ENCODE measurements at places on chromosomes 7 and 10.

DNA sequence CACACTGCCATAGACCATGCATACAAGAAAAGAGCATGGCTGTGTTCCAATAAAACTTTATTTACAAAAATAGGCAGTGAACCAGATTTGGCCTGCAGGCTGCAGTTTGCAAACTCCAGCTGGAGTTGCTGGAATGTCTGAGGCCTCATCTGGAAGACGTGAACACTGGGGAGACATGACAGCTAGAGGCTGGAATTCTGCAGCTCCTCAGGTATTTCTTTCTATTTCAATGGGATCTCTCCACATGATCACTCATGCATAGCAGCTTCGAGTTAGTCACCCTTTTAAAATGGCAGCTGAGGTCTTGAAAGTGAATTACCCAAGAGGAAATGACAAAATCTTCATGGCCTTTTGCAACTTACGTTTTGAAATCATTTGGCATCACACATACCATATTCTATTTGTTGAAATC, 52.6 kb upstream of the BET1 start:
- DNase-seq: no peak

GRCh38 chr10:77622889-77623291, 14.7 kb downstream of the KCNMA1 start:
- no peak for DNase-seq

DNA sequence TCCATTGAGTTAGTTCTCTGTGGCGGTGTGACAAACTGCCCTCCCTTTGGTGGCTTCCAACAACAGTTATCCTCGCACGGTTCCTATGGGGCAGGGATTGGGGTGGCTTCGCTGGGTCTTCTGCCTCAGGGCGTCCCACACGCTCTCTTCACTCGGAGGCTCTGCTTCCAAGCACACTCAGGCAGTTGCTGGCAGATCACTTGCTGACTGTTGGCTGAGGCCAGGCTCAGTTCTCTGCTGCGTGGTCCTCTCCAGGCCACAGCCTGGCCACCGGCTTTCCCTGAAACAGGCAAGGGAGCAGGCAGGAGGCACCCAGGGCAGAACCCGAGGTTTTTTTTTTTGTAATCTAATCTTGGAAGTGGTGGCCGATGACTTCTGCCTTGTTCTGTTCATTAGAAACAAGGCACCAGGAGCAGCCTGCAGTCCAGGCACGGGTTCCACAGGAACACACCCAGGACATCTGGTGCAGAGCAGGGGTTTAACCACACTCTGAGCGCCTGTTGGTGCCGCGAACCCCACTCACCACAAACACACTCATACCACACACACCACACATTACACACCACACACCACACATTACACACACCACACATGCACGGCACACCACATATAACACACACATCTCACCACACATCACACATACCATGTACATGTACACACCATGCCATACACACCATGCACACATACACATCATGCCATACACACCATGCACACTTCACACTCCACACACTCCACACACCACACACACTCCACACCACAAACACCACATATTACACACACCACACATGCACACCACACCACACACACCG, 112.2 kb downstream of the PTPN20 start:
- no peak for DNase-seq

DNA sequence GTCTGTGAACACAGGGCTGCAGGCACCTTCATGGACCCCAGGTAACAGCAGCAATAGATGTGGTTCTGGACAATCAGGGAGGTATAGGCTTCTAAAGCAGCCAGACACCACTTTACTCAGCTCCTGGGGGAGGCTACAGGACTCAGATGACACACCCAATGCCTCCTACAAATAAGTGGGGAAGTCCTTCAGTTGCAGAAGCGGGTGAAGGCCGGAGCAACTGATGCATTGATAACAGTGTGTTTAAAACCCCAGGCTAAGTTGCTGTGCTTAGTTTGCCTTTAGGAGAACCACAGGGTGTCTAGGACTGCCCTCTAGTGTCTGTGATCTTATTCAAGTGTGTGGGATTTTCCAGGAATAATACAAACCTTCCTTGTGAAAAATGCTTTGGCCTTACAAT, 5.9 kb upstream of the ITGA8 start:
- DNase-seq: no peak

DNA sequence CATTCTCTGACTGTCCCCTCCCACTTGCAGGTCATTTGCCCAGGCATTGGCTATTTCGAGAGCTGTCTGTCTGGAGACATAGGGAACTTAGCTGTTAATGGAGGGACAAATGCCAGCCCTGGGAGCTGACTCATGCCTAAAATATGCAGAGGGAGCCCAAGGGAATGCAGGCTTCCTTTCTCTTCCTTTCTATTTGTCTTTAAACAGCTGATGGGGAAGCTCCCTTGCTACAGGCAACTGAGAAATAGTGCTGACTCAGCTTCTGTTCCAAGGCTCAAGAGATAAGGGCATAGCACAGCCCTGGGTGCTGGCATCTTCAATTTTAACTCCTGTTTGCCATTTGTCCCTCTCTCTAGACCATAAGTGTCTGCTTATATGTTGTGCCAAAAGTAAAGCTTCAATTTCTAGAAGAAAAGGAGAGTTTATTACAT, 82.7 kb upstream of the C1GALT1 start:
- DNase-seq: no peak

DNA sequence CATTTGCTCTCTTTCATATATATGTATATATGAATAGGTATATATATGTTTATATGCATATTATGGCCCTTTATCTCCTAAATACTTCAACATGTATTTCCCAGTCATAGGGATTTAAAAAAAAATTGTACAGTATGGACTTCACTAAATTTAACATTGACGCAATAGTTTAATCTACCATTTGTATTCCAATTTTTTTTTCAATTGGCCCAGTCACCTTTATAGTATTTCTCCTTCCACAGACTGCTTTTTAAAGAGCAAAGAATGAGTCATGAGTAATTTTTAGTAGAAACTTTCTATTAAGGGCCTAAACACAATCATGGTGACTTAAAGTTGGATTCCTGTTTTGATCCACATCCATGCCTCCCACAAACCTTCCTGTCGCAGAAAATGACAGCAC, 20.5 kb downstream of the CCSER2 start:
- no peak for DNase-seq

DNA sequence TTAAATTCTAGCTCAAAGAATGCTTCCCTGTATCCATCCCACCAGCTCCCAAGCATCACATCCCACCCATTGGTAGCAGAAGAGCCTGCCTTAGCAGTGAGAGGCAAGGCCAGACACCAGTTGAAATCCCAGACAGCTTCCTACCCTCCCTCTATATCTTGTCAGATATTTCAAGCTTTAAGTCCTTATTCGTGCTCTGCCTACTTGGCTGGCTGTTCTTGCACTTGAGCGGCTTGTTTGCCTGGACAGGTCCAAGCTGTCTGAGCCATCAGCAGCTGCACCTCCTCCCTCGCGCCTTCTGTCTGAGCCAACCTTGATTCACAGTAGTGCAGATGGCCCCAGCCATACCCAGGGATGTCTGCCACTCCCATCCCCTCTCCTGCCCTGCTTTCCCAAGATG, 16.4 kb downstream of the LRRC4 start:
- DNase-seq: no peak

GRCh38 chr10:77784856-77785255, 141.7 kb downstream of the DLG5 start:
- no peak for DNase-seq

GRCh38 chr10:73253225-73253555, 746 bp upstream of the MRPS16 start:
- DNase-seq: no peak

DNA sequence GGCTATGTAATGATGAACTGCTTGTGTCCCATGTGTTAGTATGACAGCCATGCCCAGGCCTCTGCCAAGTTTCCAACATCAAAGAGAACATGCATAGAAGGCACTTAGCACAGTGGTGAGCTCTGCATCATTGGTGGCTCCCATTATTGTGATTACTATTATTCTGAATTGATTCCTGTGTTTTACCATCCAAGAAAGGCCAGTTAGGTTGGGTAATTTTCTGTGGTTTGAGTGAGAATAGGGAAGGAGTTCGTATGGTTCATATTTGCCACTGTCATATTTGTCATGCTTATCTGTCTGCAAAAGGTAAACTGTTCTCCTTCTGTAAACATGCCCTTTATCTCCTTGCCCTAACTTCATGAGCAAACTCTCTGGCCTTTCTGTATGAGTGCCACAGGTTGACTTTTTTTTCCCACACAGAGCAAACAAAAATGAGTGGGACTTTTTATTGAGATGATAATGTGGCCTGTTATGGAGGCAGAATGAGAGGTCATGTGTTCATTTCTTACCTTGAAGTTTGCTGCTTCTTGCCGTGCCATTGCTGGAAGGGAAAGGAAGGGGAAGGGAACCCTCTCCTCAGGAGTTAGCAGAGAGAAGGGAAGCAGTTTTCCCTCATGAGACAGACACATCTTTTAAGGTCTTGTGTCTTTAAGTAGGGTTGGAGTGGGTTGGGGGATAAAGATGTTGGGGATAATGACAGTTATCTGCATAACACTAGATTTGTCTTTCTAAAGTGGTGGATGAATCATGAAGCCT, 301.9 kb downstream of the LRMDA start:
- DNase-seq: no peak

- DNase-seq: no peak
Observed at GRCh38 chr10:26790221-26790995, 70.3 kb downstream of the ABI1 start.

GRCh38 chr7:150686030-150686631, 625 bp downstream of the GIMAP2 start:
- DNase-seq: no peak

- DNase-seq: no peak
Observed at GRCh38 chr10:80136134-80136571, 3.6 kb downstream of the PLAC9 start.

DNA sequence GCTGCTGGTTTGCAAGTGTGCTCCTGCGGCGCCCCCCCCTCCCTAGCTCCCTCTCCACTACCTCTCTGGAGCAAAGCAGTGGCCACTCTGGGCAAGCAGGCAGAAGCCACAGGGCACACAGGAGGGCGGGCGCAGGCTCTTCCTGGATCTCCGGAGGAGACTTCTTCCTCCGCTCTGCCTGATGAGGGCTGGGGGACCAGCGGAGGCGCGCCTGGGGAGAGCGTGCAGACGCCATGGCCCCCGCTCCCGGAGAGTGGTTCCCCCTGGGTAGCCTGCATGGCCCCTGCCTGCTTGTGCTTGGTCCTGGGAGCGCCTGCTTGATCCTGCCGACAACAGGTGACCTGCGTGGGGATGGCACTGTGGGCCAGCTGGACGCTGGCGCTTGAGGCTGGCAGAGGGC, 29.0 kb downstream of the ANKMY2 start:
- DNase-seq: no peak

GRCh38 chr10:6671976-6672375, 91.9 kb upstream of the PRKCQ start:
- DNase-seq: no peak

DNA sequence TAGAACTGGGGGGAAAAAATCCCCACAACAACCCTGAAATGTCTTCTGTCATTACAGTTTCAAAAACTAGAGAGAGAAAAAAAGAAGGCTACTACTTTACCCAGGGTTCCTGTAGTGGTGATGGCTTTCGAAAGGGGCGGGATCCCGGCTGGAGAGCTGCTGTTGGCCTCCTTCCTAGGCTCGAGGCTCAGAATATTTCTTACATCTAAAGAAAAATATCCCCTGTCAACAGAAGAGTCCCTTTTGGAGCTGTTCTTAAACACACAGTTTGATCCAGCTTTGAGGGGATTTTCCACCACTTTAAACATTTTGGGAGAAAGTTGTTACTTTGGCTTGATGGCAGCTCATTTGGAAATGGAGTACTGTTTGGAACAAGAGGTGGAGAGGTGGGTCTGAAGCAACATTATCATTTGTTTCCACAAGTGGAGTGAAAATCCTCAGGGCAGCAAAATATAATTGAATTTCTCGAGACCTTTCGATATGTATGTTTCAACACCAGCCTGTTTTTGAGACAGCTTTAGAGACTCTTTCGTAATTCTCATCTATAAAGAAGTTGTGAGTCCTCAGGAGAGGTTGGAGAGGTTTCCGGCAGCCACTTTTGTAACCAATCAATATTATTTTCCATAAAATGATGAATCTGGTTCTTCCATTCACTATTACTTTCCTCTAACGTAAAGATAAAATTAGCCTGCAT, 5.1 kb downstream of the HOXA13 start:
- DNase-seq: no peak

DNA sequence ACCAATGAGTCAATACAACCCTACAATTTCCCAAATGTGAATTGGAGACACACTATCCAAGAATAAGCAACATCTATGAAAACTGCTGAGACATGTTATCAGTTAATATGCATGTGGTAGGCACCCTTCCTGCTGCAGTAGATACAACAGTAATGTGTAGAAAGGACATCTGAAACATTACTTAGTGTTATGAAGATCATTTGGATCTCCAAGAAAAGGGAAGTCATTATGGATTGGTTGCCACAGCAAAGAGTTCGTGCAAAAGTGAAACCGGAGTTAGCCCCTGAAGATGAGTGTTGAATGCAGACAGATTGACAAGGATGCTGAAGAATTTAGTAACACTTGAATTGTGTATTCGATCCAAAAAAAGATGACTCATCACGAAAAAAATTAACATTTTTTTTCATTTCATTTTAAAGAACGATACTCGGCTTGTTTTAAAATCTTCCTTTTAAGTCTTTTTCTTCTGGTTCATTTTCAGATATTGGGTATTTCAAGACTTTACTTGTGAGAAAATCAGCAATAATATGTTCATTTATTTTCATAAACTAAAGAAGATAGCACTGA, 322.4 kb upstream of the KLF6 start:
- no peak for DNase-seq

GRCh38 chr10:21518641-21519396, 6.7 kb downstream of the SKIDA1 start:
- no peak for DNase-seq

DNA sequence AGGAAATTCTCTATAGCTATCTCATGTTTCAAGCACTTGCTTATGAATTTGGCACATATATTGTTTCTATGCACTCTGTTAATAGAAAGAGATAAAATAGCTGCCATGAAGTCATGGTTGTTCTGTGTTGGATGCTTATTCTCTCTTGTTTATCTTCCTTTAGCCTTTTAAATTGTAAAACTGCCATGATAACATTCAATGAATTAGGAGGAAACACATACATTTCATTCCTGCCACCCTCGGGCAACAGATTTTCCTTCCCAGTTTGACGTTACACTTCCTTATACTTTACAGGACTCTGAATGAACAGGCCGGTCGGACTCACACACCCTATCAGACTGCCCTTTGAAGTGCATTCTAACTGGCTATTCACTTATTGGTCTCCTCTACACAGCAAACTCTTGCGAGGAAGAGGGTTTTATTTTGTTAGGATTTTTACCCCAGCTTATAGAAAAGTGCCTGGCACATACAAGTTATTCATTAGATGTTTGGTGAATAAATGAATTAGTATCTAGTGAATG, 65.7 kb upstream of the FERD3L start:
- DNase-seq: no peak

- no peak for DNase-seq
Observed at GRCh38 chr7:31476073-31476745, 37.7 kb upstream of the ITPRID1 start.

DNA sequence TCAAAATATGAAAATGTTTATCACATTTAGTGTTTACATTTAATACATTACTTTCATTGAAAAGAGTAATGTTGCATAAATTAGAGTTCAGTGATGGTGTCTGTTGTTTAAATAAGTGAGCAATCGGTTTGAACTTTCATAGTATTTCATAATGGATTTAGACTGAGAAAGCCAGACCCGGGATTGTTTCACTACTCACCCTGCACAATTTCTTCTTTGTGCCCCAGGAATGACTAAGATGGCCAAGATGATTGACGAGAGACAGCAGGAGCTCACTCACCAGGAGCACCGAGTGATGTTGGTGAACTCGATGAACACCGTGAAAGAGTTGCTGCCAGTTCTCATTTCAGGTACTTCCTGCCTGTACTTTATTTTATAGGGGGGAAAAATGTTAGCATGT, 74.6 kb downstream of the VCL start:
- DNase-seq: no peak

Measured in stimulated activated CD8-positive, alpha-beta memory T cell treated with anti-CD3 and anti-CD28 coated beads, Interleukin-4, amount 100 ng/mL, for 4 hours (primary cell).